ENCODE measurements at places on chromosomes 4 and X. TPM values are rescaled to one million over a fixed set of nuclear protein-coding genes. Genes with fewer than 3 reads are reported as not detected.

Gene CT45A1
- not detected for total RNA-seq

Gene RNF128
- 0.26 TPM for total RNA-seq

Gene PLAC8
- 12.5 TPM for total RNA-seq

Gene NHSL2
- 0.23 TPM for total RNA-seq

Gene GLOD5
- total RNA-seq: not detected

Gene OTUD6A
- total RNA-seq: not detected

Gene BEND4
- total RNA-seq: not detected

Gene SRPX2
- 62.8 TPM for total RNA-seq

Gene LNX1
- 15.0 TPM for total RNA-seq

Gene NIPAL1
- 0.71 TPM for total RNA-seq

Gene TKTL2
- total RNA-seq: not detected

Gene ARMCX2
- total RNA-seq: 199 TPM

Gene H2BW2
- not detected for total RNA-seq

Gene DIAPH2
- total RNA-seq: 12.1 TPM

Gene MAGED4
- total RNA-seq: 12.6 TPM

Gene DGKK
- total RNA-seq: not detected
